ENCODE measurements at places on chromosomes 16 and 17.

DNA sequence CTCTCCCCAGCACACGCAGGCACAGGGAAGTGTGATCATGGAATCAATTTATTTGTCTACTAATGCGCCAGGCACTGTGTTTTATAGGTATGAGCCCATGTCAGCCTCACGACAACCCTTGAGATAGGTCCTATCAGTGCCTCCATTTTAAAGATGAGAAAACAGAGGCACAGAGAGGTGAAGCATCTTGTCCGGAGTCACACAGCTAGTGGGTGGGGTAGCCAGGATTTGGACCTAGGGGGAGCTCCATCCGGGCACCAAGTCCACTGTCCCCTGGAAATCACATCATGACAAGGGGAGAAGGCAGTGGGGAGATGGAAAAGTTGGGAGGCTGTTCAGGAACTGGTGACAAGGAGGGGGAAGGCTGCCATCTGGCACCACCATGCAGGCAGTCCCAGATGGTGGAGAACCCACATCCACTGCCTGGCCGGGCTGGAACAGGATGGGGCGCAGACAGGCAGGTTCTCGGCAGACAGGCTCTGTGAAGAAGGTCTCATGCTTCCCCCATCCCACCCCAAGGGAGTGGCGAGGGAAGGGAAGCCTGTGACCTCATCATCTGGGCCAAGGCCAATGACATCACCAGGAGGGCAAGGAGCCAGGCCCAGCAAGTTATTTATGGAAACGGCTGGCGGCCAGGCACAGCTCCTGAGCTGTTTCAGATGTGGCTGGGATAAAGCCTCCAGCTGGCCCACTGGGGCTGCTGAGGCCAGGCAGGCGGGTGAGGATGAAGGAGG lies 126.0 kb upstream of the SDK2 start:
- no peak for DNase-seq

DNA sequence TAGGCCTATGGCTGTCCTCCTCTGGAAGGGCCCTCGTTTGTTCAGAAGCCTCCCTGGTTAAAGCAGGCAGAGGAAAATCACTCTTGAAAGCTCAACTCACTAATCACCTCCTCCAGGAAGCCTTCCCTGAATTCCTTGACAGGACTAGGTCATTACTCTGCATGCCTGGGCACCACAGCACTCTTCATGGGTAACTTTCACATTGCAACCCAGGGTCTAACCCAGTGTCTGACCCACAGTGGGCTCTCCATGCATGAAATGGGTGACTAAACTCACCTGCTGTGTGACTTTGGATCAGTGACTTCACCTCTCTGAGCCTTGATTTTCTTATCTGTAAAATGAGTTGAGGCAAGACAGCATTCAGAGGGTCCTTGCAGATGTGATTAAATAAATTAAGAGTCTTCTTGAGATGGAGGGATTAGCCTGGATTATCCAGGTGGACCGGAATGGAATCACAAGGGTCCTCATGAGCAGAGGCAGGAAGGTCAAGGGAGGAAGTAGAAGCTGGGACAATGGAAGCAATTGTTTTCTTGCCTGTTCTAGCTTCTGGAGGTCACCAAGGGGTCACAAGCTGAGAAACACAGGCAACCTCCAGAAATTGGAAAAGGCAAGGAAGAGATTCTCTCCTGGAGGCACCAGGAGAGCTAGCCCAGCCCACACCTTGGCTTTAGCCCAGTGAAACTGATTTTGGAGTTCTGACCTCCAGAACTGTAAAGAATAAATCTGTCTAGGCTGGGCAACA lies 3.8 kb upstream of the RAI1 start:
- DNase-seq: no peak

- no peak for DNase-seq
These were observed 106.3 kb downstream of the C16orf95 start for GRCh38 chr16:87210894-87211293.

- no peak for DNase-seq
These were observed 22.9 kb downstream of the ALOX12B start for GRCh38 chr17:8064561-8065019.

- DNase-seq: no peak
These were observed 416.7 kb downstream of the WWOX start for GRCh38 chr16:78516006-78516736.

DNA sequence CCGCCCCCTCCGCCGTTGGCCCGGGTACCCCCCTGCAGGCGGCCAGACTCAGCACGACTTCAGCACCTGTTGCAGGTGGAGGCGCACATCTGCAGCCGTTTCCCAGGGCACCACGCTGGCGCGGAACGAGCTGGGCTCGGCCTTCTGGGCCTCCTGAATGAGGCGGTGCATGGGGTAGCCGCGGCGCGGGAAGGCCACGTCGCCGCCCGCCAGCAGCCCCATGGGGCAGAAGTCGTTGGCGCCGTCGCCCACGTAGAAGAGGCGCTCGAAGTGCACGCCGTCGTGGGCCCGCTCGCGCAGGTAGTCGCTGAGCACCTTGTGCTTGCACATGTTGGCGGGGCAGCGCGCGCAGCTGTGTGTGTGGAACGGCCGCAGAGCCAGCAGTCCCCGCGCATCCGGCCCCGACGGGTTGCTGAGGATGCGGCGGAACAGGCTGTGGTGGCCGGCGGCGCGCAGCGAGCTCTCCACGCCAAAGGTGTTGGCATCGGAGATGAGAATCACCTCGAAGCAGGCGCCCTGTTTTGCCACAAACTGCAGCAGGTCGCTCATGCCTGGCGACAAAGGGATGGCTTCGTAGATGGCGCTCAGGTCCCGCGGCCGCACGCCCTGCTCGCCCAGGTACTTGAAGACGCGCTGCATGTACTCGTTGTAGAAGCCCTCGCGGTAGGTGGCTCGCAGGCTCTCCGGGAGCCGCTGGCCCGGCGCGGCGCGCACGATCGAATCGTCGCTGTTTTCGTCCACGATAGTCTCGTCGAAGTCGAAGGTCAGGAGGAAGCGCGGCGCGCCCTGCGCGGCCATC lies 6.2 kb downstream of the PHOSPHO1 start:
- DNase-seq: no peak

GRCh38 chr16:76946879-76947278 lies 244.1 kb upstream of the MON1B start:
- DNase-seq: no peak

- no peak for DNase-seq
These were observed 33.8 kb downstream of the VWA3A start for GRCh38 chr16:22126037-22126558.

GRCh38 chr17:75090871-75091854 lies 3.4 kb downstream of the SLC16A5 start:
- no peak for DNase-seq

DNA sequence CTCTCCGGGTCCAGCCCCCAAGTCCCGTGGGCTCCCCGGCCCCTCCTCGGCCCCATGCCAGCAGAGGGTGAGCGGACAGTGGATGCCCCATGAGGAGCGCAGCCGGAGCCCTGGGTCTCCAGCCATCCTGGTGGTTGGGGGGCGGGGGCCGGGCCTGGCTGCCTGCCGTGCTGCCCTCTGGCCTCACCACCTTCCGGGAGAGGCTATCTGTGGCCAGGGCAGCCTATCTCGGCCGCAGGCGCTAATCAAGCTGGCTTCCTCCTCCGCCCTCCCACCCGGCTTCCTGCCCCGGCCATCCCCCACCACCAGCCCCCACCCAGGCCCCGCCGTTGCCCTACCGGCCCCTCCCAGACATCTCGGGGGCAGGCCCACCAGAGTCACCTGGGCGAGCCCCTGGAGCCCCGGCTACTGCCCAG lies 46.8 kb downstream of the ZFPM1 start:
- no peak for DNase-seq

DNA sequence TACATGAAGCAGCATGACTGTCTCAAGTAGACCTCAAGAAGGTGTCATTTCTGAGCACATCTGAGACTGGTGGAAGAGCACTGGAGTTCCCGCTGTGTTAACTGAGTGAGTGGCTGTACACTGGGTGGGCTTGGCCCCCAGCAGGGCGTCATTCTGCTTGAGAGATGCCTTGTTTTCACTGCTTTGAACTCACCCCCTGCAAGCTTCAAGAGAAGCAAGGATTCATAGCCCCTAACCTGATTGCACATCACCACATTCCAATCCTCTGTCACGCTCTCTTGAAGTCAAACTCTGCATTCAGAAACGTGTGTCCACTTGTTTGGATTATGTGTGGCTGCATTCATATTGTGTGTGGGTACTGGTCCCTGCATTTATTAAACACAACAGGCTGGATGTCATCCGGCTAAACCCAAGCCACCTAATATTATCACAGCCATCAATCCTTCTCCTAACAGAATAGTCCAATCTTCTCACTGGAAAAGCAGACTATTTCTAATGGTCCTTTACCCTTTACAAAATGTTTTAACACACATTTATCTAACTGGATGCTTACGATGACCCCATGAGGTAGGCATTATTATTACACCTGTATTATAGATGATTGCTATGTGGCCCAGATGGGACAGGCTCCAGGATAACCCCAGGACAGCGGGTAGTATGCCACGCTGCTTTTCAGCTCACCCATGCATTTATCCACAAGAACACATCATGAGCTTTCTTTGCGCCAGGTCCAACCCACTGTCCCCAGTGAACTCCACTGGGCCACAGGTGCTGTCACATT lies 76.3 kb downstream of the USP31 start:
- no peak for DNase-seq

DNA sequence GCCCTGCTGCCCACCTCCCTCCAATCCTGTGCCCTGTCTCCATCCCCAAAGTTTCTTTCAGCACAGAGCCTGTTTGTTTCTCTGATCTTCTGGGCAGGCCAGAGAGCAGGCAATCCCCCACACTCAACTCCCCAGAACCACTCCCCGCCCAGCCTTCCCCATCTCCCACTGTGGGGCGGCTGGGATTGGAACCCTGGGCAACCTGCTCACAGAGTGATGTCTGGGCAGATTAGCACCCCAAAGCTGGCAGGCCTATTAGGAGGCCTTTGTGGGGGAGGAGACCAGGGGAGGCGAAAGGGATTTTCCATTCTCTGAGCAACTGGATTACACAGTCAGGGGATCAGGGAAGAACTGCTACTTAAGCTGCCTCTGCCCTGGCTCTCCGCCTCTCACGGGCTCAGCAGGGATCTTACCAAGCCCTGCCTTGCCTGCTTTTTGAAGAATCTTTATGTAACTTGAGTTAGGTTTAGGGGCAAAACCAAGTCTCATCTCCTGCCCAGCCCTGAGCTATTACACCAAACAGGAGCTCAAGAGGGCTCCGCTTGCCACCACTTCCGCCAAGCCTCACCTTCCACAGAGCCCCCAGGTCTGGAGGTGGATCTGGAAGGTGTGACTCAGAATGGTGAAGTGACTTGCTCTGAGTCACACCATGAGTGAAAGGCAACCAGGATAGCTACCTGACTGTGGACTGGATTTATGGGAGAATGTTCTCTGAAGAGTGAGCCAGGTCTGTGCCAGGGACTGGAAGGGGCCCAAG lies 16.0 kb upstream of the LHX1 start:
- DNase-seq: no peak

GRCh38 chr17:7352910-7353635 lies 1.1 kb downstream of the KCTD11 start:
- no peak for DNase-seq

- no peak for DNase-seq
These were observed 29.3 kb downstream of the ACTG1 start for GRCh38 chr17:81483085-81483861.

GRCh38 chr17:72205357-72205756 lies 84.5 kb downstream of the SOX9 start:
- DNase-seq: no peak

- DNase-seq: peak; percentile 22
These were observed 952 bp downstream of the CD300A start for GRCh38 chr17:74467221-74467951.

DNA sequence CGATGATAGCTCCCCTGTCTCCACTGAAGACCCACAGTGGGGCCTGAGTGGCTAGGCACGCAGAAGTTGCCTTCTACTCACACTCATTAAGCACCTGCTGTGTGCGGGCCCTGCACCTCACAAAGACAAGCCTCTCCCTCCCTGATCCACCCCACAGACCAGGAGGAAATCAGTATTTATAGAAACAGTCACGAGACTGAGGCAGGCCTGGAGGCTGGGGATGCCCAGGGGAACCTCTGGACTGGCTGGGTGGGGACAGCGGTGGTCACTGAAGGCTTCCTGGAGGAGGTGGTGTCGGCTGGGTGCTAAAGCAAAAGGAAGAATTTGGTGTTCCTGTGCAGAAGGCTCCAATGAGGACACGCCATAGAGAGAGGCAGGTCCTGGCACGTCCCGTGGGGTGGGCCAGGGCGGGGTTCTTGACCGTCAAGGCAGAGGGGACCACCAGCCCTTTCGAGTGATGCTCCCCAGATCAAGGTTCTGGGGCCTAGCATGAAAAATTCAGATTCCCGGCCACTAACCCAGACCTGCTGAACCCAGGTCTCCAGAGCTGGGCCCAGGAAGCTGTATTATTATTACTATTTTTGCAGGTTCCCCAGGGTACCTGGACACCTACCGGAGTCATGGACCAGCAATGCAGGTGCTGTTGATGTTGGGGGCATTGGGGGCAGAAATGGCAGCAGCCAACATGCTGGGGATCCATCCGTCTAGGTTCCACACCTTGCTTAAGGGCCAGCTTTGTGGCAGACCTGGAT lies 23.0 kb downstream of the PPL start:
- no peak for DNase-seq

GRCh38 chr17:81664051-81664470 lies 2.3 kb downstream of the OXLD1 start:
- DNase-seq: no peak

GRCh38 chr16:78706637-78707036 lies 607.2 kb downstream of the WWOX start:
- no peak for DNase-seq

DNA sequence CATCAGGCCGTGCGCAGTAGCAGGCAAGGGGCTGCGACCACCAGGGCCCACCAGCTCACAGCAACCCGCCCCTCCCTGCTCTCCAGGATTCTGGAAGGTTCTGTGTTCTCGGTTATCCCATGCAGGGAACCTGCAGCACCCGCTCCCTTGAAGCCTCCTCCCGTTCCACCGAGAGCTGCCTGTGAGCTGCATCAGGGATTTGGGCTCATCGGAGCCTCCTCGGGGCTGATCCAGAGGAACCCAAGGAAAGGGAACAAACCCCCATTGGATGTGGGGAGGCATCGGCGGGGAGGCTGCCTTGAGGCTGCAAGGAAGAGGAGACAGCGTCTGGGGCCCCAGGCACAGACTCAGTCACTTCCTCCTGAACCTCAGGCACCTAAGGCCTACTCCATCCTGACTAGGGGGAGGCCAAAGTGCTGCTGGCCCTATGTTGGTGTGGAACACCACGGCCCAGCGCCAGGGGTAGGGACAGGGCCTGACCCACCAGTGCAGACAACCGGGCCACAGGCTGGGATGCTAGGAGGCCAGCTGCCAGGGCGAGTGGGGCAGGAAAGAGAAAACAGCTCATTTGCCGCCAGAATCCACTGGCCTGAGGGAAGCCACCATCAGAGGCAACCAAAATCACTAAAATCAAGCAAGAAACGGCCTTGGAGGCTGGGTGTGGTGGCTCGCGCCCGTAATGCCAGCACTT lies 14.4 kb upstream of the LGALS3BP start:
- DNase-seq: no peak
